ENCODE measurements at places on chromosomes 6 and 20.

DNA sequence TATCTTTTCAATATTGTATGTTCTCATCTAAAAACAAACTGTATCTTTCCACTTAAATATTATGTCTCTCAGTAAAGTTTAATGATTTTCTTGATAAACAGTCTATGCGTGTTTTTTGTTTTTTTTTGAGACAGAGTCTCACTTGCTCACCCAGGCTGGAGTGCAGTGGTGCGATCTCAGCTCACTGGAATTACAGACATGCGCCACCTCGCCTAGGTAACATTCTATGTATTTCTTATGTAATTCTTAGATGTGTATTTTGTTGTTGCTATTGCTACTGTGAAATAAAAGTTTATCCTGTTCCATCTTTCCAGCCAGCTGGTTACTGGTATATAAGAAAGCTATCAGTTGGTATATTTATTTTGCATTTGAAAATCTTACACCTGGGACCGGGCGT lies 29.4 kb downstream of the ABHD12 start:
- peak; percentile 8 for DNase-seq

DNA sequence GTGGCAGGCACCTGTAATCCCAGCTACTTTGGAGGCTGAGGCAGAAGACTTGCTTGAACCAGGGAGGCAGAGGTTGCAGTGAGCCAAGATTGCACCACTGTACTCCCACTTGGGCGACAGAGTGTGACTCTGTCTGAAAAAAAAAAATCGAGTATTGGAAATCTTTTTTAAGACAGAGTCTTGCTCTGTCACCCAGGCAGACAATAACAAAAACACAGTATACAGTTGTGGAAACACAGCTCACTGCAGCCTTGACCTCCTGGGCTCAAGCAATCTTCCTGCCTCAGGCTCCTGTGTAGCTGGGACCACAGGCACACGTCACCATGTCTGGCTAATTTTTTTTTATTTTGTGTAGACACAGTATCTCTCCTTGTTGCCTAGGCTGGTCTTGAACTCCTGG lies 15.0 kb downstream of the NANP start:
- DNase-seq = no peak

DNA sequence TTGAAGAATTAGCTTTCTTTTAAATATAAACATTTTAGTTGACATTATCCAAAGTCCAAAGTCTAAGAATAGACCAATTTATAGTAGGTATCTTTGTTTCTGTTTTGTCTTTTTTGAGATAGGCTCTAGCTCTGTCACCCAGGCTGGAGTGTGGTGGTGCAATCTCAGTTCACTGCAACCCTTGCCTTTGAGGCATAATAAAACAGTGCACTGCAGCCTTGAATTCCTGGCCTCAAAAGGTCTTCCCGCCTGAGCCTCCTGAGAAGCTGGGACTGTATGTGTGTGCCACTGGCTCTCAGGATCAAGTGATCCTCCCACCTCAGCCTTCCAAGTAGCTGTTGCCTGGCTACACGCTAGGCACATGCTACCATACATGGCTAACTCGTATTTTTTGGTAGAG lies 135.4 kb downstream of the REV3L start:
- DNase-seq = no peak

DNA sequence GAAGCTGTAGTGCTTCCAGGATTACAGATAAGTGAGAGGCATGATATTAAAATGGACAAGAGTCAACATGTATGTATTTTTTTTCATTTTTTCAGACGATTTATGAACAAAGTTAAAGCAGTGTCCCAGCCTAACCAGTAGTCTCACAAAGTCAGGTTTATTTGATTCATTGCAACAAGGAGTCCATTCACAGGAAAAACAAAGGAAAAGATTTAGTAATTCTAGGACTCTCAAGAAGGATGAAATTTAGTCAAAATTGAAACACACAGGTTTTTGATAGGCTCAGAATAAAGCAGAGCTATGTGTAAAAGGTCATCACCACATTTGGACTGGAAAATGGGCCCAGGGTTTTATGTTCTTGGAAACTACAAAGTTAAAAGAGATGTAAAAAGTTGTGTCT lies 84.0 kb downstream of the ZNF133 start:
- DNase-seq = no peak

- DNase-seq = no peak
These were observed 92.5 kb downstream of the TCP11 start for GRCh38 chr6:35048631-35049083.

- DNase-seq = no peak
These were observed 11.5 kb upstream of the MPC1 start for GRCh38 chr6:166394036-166394892.

DNA sequence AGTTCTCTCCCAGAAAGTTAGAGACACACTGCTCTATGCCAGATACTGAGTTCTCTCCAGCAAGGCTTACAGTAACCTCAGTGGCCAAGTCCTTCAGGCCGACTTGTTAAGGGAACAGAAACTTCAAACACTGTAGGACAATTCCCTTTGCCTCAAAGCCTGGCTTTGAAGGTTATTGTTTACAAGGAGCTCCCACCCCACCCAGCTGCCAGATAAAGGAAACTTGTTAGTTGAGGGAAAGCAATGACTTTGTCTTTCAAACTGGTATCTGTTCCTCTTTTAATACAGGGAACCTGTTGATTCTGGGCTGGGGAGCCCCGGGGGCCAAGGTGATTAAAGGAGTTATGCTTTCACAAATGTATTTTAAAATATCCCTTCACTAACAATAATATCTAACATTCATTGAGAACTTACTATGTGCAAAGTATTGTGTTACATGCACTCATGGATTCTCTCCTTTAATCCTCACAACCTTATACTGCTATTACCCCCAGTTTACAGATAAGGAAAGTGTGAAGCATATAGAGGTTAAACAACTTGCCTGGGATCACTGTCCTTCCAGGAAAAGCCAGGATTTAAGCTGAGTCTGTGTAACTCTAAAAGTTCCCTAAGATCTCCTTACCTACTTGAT lies 27.6 kb upstream of the CDKN1A start:
- no peak for DNase-seq

GRCh38 chr20:58875541-58876134 lies 23.1 kb downstream of the GNAS start:
- peak; percentile 16 for DNase-seq

DNA sequence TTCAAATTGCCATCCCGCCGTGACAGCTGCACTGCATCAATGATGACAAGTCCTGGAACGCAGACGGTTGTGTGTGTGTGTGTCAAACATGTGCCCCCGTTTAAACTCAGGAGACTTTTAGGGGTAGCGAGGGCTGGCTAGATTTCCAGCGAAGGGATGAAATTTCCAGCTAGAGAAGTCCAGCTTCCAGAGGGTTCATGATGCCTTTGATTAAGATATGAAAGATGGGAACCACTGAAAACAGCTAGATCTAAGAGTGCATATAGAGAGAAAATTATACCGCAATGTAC lies 644 bp downstream of the KIZ start:
- DNase-seq = no peak

- DNase-seq = no peak
These were observed 61.9 kb upstream of the CITED2 start for GRCh38 chr6:139436200-139436956.

DNA sequence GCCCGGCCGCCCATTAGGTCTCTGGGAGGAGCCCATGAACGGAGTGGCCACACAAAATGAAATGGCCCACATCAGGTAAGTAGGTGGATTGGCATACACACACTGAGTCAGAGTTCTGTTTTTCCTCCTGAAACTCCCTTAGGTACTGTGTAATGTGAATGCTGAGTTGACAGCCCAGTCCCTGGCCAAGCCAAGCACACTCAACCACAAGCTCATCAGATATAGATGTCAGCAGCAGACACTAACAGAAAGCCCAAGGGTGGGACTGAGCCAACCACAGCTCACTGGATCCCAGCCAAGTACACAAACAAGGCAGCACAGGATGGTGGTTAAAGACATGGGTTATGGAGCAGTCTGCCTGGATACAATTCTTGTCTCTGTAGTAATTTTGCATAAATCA lies 403.4 kb downstream of the GJA1 start:
- peak; percentile 5 for DNase-seq

- DNase-seq = no peak
These were observed 81.3 kb upstream of the NT5E start for GRCh38 chr6:85368631-85369030.

DNA sequence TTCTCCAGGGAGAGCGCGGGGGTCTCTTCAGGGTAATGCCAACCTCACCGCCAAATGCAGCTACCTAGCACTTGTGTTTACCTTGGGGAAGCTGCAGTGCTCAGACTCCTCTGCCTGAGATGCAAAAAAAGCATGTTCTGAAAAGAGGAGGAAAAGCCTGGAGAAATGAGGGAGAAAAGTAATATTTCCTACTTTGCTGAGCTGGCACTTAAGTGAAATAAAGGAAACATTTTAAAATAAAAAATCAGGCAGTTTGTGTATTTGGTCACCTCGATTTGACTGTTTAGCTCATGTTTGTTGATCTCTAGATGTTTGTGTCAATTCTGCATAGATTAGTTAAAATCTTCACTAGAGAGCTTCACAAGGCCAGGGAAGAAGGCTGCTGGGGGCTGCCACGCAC lies 487.2 kb downstream of the QKI start:
- no peak for DNase-seq

- no peak for DNase-seq
These were observed 218.3 kb downstream of the PREX1 start for GRCh38 chr20:48609491-48609978.

- DNase-seq = no peak
These were observed 24.5 kb downstream of the HDGFL1 start for GRCh38 chr6:22593895-22594294.

GRCh38 chr6:39887692-39888450 lies 46.4 kb downstream of the MOCS1 start:
- DNase-seq = peak; percentile 49

- DNase-seq = no peak
These were observed 40.0 kb upstream of the SCP2D1 start for GRCh38 chr20:18773566-18773965.

- DNase-seq = no peak
These were observed 8.2 kb downstream of the POU3F2 start for GRCh38 chr6:98842342-98843180.

- no peak for DNase-seq
These were observed 990 bp downstream of the BPI start for GRCh38 chr20:38304845-38305447.

Data from T1000 (cell line).